Right lung (tissue), 10 donors: ENCODE measurements at places on chromosomes 13 and 19.

- no peak for DNase-seq
Measured at GRCh38 chr13:27670861-27671260, 49.2 kb downstream of the POLR1D start.

- DNase-seq: no peak
Measured at GRCh38 chr19:7973883-7974282, 30.4 kb upstream of the TIMM44 start.

DNA sequence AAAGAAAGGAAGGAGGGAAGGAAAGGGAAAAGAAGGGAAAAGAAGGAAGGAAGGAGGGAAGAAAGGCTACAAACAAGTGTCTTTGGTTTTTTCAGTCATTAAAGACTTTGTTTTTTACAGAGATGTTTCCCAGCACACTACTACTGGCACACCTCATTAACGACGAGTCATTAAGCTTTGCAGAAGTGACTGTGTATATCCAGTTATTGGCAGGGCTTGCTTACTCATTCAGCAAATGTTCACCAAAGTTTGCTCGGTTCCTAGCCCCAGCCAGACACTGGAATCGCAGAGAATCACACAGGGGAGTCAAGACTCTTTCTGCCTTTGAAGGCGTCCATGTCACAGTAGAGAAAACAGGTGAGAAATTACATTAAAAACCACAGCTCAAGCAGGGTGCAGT, 4.3 kb downstream of the NLRP12 start:
- DNase-seq: no peak

DNA sequence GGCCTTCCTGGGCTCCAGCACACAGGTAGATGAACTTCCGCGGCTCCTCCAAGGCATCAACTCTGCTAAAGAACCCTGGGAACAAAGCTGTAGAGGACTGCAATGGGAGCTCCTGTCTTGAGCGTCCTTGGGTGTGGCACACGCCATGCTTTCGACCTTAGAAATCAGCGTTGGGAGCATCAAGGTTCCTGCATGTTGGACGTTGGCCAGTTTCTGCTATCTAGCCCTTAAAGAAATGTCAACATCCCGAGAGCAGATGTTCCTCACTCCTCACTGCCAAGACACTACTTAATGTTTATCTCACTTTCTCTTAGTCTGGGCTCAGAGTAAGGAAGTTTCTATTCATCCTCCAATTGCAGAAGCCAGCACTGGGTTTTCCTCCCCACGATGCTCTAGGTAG, 70.6 kb upstream of the MEDAG start:
- DNase-seq: no peak

GRCh38 chr19:13056052-13056660, 46.5 kb downstream of the LYL1 start:
- DNase-seq: peak; percentile 72

GRCh38 chr13:36772853-36773252, 46.2 kb upstream of the RFXAP start:
- DNase-seq: no peak

DNA sequence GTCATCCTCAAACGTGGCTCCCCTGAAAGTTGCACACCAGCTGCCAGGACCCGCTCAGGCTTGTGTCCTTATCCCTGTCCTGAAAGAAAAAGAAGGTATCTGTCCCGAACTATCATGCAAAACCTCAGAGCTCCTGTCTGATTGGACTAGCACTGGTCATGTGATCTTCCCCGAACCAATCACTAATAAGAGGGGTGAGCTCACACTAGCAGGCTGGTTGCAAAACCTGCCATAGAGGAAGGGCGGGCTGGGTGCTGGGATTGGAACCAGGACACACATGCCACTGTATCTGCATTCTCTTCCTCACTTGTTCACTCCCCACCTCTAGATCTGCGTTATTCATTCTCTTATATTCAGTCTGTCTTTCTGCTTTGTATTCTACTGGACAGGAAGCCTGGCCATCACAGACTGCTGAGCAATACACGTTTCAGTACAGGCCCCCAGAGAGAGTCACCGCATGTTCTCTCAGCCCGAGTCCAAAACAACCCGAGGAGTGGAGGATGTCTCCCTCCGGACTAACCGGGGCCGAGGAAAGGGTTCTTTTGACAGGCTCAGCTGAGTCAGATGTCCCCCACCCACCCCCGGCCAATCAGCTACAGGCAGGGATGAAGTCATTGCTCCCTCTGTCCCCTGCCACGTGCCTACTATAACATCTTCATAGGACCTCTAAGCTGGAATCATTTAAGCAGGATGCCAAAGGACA, 97.7 kb downstream of the SIPA1L3 start:
- peak; percentile 92 for DNase-seq

DNA sequence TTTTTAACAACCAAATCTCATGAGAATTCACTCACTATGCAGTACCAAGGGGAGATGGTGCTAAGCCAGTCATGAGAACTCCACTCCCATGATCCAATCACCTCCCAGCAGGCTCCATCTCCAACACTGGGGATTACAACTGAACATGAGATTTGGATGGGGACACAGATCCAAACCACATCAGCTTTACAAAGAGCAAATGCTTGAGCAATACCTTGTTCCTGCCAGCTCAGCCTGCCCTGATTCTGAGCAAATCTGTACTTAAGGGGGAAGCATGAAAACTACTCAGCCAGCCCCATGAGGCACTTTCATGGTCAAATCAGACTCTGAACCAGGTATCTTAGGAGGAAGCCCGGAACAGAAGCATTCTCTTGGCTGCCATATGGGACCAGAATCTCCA, 259.9 kb downstream of the TBC1D4 start:
- DNase-seq: no peak

DNA sequence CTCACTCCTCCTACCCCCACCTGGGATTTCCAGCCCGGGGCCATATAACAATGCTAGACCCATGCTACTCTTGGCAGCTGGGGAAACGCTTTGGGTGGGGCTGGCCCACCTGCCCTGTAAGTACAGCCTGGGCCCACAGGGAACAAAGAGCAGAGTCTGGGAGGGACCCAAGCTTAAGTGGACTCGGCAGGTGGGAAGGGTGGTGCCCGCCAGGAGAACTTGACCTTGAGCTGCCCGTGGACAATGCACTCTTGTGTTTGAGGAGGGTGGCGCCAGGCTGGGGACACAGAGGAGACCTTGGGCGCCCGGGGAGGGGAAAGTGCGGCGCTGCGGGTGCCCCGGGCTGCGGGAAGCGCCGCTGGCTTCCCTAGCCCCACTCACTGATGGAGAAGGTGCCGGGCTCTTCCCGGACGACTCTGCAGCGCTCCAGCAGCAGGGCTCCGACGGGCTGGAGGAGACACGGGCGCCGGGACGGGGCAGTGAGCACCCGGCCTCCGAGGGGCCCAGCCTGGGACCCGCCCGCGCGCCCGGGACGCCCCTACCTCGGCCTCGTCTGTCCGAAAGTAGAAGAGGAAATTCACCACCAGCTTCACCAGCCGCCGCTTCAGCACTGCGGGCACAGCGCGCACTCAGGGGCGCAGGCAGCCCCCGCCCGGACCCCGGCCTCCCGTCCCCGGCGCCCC, 607 bp downstream of the PLEKHJ1 start:
- no peak for DNase-seq

- DNase-seq: peak; percentile 50
Measured at GRCh38 chr13:46211483-46212351, at the start of gene LRRC63. Gene LRRC63 (plus strand): TSS chr13:46211928. CDS start chr13:46213035, 1,107 bp downstream.

GRCh38 chr19:31548941-31549340, 199.7 kb upstream of the TSHZ3 start:
- no peak for DNase-seq

DNA sequence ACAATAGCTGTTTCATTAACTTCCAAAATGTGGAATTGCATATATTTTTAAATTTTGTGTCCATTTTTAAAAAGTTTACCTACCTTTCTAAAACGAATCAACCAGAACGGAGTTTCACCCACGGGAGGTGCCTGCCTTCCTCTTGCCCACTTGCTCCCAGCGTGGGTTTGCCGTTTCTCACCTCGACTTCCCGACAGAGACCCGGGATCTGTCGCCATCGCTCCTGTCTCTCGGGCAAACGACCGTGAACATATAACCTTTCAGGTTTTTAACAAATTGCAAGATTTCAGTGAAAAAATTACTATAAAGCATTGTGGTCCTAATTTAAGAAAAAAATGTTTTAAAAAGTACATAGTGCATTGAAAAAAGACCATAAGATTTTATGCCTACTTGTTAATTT, 4.2 kb downstream of the TMEM255B start:
- DNase-seq: no peak

- no peak for DNase-seq
Measured at GRCh38 chr13:111912453-111912866, 154.5 kb upstream of the SOX1 start.

- DNase-seq: no peak
Measured at GRCh38 chr13:95714142-95714832, 37.3 kb downstream of the DNAJC3 start.

- DNase-seq: no peak
Measured at GRCh38 chr19:1457031-1457739, 7.3 kb downstream of the APC2 start.

- DNase-seq: no peak
Measured at GRCh38 chr13:75492389-75492788, 10.4 kb upstream of the TBC1D4 start.

- DNase-seq: no peak
Measured at GRCh38 chr13:29857085-29857484, 6.7 kb upstream of the UBL3 start.

GRCh38 chr19:15304140-15304705, 28.1 kb downstream of the BRD4 start:
- no peak for DNase-seq

DNA sequence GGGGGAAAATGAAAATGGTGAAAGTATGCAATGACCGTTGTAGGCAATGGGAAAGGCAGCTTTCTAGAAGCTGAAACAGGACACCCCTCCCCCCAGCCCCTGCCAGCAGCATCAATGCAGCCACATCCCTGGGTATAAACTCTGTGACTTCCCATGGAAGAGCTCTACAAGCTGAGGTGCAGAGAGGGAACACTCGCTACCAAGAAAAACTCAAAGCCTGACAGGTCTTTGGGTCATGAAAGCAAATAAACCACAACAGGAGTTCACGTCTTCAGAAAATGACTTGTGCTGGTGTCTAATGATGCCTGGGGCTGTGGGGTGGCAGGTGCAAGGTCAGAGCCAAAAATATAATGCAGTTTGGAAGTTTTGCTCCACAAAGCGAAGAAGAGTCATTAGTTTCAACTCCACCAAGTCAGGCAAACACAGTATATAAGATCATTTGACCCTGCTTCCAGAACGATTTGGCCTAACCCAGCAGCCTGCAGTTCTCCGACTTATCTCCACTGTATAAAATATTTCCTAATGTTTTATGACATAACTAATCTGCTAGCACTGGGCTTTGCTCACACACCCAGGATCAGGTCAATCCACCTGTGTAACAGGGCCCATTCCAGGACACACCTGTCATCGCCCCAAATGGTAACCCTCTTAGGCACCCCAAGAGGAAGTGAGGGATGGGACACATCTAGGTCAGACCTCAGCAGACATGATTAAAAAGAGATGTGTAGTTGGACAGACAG, 102.1 kb downstream of the IRS2 start:
- no peak for DNase-seq

DNA sequence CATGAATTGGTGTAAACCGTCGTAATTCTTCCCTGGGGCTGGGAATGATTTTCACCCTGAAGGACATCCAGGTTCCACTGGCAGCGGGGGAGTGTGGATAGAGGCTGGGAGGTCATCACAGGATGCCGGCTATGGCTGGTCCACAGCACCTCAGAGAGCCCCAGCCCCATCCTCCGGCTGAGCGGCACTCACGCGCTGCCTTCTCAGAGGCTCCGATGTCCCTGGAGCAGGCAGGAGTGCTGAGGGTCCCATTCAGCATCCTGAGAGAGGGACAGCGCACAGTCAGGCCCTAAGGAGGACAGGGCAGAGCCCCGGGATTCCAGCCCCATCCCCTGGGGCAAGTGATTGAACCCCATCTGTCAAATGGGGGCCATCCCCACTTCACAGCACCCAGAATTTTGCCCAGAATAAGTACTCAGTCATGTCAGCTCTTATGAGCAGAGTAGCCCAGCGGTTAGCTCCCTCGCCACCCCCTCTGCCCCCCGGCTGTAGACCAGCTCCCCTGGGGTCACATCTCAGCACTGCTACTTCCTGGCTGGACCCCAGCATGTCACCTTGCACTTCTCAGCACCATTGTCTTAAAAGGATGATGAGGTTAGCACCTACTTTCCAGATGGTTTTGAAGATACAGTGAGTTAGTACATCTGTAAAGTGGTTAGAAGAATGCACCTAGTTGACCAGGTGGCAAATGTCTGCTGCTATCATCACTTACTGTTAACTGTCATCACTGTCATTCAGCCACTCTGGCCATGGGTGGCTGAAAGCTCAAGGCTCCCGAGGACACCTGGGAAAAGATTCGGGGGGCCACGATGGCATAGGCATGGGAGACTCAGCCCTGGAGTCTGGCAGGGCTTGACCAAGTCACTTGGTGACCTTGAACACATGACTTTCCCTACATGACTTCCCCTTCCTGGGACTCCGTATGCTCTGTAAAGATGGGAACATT, 11.9 kb downstream of the GRAMD1A start:
- no peak for DNase-seq

DNA sequence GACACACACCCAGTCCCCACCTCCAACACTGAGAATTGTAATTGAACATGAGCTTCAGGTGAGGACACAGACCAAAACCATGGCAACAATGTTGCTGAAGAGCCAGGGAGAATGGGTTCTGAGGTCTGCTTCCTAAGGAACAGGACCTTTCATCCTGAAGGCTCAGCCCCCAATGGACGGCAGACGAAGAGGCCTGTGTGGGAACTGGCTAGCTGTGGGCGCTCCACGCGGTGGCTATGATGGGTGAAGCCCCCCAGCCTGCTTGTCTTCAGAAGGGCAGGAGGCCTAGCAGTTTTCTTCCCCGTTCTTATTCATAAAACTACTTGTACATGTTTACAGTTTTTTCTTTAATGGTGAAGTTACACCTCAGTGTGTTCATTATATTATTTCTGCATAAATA, 136.1 kb upstream of the SPACA7 start:
- DNase-seq: no peak

DNA sequence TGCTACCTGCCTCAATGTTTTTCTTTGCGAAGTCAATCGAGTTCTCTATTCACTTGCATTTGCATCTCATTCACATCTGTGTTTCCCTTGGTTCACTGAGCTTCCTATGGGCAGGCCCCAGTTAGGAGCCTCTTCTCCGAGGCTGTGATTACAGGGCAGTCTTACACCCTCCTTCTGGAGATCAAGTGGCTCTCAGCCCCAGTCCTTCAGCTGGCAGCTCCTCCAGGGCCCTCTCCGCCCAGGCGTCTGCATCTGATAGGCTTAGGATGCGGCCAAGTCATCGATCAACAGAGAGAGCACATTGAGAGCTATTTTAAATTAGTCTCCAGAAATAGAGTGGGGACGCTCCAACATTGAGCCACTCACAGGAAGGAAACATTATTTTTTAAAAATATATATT, 44.2 kb downstream of the MBNL2 start:
- no peak for DNase-seq

GRCh38 chr19:9939301-9939913, 3.1 kb upstream of the OLFM2 start:
- DNase-seq: no peak

GRCh38 chr13:50731400-50731799, 112.1 kb downstream of the DLEU7 start:
- no peak for DNase-seq
